A172 (cell line): ENCODE measurements at places on chromosomes 3 and 15. TPM values are rescaled to one million over a fixed set of nuclear protein-coding genes. Genes with fewer than 3 reads are reported as not detected.

B2M gene
- 2,498 and 2,773 TPM in 2 replicates for total RNA-seq

SPTSSB gene
- not detected in 2 replicates for total RNA-seq

HDDC3 gene
- total RNA-seq, result 11.3 and 15.4 TPM in 2 replicates

NR2F2 gene
- total RNA-seq, result 9.2 and 16.2 TPM in 2 replicates

SHC4 gene
- total RNA-seq, result 0.59 and 0.84 TPM in 2 replicates

DNA sequence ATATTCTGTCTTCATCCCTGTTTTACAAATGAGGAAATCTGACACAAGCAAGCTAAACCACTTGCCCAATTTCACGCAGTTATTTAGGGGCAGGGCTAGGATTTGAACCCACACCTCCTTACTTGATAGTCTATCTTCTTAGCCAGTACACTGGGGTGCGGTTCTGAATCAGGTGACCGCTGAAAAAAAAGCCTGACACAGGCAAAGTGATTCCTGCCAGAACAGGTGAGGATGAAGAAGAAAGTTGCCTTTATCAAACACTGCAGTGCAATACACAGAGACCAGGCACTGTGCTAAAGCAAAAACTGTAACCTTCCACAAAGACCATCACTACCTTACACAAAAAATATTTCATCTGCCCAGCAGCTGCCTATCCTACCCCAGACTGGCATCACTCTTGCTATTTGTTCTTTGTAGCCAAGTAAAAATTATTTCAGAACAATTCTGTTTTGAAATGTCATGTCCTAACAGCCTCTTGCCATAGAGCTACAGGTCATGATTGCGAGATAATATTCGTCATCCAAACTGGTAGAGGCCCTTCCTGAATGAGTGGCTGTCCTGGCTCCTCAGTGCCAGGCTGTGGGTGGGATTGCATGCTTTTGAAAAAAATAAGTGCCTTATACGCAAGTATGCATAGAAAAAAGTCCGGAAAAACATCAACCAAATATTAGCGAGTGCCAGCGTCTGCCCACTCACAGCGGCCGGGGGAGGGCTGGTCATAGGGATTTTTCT lies 142.3 kb upstream of the TPM1 start:
- DNase-seq, result no peak

GRCh38 chr3:36514171-36514570 lies 133.9 kb downstream of the STAC start:
- no peak for DNase-seq

- DNase-seq, result no peak
Observed at GRCh38 chr3:126474498-126475412, 936 bp downstream of the ZXDC start.

- DNase-seq, result no peak
Observed at GRCh38 chr3:108035751-108036150, 55.1 kb downstream of the CD47 start.

GRCh38 chr3:188179006-188179966 lies 25.3 kb downstream of the LPP start:
- DNase-seq, result no peak

GRCh38 chr3:181955566-181955965 lies 243.8 kb downstream of the SOX2 start:
- DNase-seq, result no peak

GRCh38 chr3:167094632-167095031 lies 285.5 kb downstream of the ZBBX start:
- no peak for DNase-seq

DNA sequence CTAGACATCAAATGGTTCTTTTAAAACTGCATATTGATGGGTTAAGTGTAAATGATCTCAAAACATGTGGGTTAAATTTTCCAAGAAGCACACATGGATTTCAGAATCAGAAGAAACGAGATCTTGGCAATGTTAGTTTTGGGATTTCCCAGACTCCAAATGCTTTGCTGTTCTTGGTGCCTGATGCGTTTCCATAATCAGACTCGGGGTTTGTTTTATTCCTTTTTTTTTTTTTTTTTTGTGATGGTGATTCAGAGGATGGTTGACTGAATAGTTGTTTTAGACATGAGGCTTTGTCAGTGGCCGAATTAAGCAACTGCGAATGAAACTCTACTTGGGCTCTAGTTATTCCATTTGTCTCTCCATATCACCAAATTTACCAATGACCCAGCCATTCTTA lies 52.2 kb upstream of the FAM98B start:
- DNase-seq, result no peak

DNA sequence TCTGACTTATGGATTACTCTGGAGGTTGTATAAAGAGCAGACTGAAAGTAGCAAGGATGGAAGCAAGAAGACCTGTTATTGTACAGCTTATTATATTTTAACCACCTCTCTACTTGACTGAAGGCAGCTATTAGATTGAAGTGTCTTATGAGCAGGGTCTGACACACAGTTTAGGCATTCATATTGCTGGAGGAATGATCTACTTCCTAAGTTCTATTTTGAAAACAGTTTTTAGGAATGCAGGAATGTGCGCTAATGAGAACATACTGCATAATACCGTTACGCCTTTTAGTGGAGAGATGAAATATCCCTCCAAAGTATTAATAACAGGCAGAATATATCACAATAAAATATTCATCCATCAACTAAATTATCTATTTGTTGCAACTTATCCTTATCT lies 193.3 kb downstream of the ISL2 start:
- DNase-seq, result no peak

- DNase-seq, result no peak
Observed at GRCh38 chr3:187807086-187807862, 62.0 kb upstream of the BCL6 start.

DNA sequence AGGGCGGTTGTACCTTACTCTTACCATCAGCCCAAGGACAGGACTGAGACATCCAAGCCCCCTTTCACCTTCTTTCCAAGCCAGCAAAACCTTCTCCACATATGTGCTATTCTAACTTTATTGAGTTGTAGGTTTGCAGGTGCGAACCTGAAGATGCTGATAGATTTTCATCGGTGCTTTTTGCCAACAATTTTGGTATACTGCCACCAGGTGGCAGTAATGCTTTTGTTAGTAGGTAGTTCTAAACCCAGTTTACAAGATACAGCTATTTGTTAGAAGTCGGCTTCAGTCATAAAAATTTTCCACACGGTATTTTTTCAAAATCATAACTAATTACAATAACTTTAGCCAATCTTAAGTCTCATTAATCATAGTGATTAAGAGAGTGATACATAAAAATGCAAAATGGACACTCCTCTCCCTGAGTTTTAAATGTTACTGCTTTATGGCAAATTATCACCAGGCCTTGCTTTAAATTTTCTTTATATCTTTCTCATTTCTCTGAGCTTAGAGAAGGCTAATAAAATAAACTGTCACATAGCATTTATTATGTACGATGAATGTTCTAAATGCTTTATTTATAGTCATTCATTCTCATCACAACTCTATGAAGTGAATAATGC lies 636 bp downstream of the TBC1D21 start:
- DNase-seq, result peak; percentile 59

- DNase-seq, result no peak
Observed at GRCh38 chr3:47299381-47300318, 16.9 kb downstream of the KLHL18 start.

- no peak for DNase-seq
Observed at GRCh38 chr15:94273826-94274225, 42.5 kb downstream of the MCTP2 start.

- peak; percentile 29 for DNase-seq
Observed at GRCh38 chr3:121477589-121477988, 68.2 kb downstream of the POLQ start.

DNA sequence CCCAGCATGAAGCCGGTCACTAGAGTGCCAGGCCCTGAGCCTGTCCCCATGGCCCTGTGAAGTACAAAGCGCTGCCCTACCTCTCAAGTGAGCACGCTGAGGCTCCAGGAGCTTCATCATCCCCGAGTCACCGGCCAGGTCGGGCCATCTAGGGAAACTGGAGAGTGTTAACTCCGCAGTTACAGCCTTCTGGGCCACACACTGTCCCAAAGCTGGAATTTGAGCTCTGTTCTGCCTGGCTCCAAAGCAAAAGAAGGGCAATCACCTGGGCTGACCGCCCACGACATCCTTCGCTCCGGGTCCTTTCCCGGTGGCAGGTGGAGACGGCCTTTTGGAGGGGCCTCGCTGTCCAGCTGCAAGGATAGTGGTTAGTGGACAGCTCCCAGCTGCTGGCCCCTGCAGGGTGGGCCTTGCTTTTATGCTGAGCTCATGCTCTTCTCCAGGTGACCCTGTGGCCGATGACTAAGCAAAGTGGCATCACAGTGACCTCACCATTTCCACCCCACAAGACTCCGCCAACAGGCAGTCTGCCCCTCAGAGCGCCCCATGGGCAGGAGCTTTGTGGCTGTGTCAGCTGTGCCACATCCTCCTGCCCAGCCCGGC lies 3.5 kb upstream of the MUC4 start:
- peak; percentile 95 for DNase-seq

DNA sequence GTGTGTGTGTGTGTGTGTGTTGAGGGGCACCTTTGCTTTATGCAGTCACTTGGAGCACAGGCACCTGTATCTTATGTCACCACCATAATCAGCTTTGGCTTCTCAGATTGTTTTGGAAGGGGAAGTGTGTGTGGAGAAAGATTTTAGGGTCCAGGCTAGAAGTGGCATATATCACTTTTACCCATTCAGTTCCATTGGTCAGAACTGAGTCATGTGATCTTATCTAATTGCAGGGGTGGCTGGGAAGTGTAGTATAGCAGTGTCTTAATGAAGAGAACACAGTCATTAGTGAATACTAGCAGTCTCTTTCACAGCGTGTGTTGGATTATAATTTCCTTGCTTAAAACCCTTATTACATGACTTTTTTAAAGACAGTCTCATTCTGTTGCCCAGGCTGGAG lies 20.6 kb downstream of the NCK1 start:
- no peak for DNase-seq

DNA sequence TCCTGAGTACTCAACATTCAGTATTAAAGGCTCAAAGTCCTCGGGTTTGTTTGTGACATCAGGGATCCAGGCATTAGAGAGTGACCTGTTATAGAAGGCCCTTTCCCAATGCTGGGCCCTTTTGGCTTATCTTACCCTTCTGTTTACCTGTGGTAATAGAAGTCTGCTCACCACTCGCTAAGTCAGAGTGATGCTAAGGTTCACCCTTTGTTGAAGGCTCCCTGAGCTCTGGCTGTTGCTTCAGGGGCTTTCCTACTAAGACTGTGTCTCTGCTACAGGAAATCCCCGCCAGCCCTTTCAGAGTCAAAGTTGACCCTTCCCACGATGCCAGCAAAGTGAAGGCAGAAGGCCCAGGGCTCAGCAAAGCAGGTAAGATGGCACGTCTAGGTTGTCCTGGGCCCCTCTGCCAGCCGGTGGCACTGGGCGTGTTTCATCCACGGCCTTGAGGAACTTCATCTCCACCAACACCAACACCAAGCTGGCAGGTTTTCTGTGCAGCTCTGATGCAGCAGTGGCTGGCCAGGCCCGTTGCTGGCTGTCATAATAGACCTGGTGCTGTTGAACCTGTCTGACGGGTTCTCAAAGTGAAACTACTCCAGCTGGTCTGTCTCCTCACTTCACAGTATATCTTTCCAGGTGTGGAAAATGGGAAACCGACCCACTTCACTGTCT lies 99.1 kb downstream of the DNASE1L3 start:
- DNase-seq, result no peak

GRCh38 chr3:60577601-60578000 lies 673.7 kb downstream of the FHIT start:
- no peak for DNase-seq

DNA sequence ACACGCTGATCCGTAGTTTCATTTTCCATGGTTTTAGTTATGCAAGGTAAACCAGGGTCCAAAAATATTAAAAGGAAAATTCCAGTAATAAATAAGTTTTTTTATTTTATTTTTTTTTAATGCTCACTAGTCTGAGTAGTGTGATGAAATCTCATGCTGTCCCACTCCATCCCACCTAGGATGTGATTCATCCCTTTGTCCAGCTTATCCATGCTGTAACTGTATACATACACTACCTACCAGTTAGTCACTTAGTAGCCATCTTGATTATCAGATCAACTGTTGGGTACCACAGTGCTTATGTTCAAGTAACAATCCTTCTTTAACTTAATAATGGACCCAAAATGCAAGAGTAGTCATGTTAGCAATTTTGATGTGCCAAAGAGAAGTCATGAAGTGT lies 75.2 kb downstream of the ESYT3 start:
- DNase-seq, result no peak

GRCh38 chr3:77506384-77506783 lies 466.5 kb downstream of the ROBO2 start:
- no peak for DNase-seq

DNA sequence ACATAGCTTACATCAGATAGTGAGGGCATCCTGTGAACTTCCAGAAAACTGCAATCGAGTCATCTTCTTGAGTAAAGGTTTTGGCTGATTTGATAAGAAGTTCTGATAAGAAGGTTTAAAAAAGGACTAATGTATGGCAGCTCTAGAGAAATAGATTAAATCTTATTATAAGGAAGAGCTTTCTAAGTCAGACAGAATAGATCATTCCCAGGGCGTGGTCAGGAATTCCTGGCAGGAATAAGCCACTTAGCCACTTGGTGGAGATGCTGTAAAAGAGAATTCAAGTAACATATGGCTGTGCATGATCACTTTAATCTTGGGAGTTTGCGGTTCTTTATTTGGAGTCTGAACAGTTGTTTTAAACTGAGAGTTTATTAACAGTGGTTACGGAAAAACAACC lies 17.4 kb downstream of the PGBD4 start:
- DNase-seq, result peak; percentile 64

DNA sequence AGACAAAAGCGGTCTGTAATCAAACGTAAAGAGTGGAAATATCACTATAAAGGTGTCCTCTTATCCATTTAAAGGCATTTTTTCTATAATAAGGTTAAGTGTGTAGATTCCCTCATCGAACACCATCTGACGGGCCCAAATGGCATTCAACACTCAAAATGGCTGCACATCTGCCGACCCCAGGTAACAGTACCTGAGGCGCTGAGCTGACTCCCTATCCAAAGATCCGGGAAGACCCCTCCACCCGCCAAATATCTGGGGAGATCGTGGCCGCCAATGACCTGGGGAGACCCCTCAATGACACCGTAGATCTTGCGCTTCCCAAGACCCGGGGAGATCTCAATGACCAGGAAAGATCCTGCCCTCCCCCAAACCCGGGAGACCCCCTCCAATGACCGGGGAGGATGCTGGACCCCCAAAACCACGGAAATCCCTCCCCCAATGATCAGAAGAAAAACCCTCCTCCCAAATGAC lies 476 bp downstream of the IP6K2 start:
- DNase-seq, result no peak
